Esophagus squamous epithelium (tissue), 5 donors: ENCODE measurements at places on chromosomes 2 and 18.

- no peak for DNase-seq
Observed at GRCh38 chr2:107146181-107146580, 260.2 kb upstream of the ST6GAL2 start.

DNA sequence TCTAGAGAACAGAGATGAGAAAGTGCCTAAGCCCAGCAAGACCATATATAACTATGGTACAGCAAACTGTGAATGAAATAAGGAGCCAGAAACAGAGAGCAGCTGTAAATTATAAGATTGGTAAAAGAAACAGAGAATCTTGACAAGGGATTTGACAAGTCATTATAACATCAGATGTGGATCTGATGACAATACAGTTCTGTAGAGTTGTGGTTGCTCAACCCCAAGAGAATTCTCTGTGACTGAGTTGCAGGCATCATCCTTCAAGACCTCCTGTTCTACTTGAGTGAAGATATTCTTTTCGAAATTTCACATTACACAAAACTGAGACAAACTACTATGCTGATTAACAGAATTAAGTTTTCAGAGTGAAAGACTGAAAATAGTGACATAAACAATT lies 343.1 kb upstream of the SLC39A10 start:
- DNase-seq: no peak

- no peak for DNase-seq
Observed at GRCh38 chr18:40437517-40437916, 1517.5 kb upstream of the PIK3C3 start.

GRCh38 chr2:237184192-237184918 lies 98.7 kb downstream of the COPS8 start:
- DNase-seq: no peak

DNA sequence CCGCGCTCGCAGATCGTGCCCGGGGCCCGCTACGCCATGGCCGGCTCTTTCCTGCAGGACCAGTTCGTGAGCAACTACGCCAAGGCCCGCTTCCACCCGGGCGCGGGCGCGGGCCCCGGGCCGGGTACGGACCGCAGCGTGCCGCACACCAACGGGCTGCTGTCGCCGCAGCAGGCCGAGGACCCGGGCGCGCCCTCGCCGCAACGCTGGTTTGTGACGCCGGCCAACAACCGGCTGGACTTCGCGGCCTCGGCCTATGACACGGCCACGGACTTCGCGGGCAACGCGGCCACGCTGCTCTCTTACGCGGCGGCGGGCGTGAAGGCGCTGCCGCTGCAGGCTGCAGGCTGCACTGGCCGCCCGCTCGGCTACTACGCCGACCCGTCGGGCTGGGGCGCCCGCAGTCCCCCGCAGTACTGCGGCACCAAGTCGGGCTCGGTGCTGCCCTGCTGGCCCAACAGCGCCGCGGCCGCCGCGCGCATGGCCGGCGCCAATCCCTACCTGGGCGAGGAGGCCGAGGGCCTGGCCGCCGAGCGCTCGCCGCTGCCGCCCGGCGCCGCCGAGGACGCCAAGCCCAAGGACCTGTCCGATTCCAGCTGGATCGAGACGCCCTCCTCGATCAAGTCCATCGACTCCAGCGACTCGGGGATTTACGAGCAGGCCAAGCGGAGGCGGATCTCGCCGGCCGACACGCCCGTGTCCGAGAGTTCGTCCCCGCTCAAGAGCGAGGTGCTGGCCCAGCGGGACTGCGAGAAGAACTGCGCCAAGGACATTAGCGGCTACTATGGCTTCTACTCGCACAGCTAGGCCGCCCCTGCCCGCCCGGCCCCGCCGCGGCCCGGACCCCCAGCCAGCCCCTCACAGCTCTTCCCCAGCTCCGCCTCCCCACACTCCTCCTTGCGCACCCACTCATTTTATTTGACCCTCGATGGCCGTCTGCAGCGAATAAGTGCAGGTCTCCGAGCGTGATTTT lies 7.6 kb downstream of the TBR1 start:
- no peak for DNase-seq

GRCh38 chr2:213934560-213934959 lies 476.3 kb upstream of the VWC2L start:
- DNase-seq: no peak

- DNase-seq: no peak
Observed at GRCh38 chr18:42914476-42914875, 201.0 kb downstream of the RIT2 start.

- no peak for DNase-seq
Observed at GRCh38 chr2:105487142-105488069, 88.6 kb upstream of the FHL2 start.

DNA sequence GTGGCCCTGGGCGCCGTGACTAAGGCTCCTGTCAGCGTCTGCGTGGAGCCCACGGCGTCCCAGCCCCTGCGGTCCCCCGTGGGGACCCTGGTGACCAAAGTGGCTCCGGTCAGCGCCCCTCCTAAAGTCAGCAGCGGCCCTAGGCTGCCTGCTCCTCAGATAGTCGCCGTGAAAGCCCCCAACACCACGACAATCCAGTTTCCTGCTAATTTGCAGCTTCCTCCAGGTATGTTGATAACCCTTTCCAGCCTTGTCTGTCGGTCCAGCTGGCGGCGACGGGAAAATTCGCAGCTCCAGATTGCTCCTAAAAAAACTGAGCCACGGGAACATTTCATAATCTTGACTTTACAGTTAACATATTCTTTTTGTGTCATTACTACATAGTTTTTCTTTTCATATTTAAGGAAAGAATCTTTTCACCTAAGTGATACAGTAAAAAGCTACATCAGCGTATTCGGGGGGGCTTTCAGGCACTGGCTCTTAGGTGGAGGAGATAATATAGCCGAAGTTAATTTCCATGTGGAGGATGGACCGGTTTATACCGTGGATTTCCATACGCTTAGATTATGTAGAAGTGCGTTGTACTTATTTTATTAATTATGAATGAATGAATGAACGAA lies 916 bp downstream of the TAF4B start:
- DNase-seq: no peak

GRCh38 chr2:60064687-60065389 lies 488.6 kb downstream of the BCL11A start:
- DNase-seq: no peak

- no peak for DNase-seq
Observed at GRCh38 chr2:184372484-184372883, 225.8 kb upstream of the ZNF804A start.

GRCh38 chr2:196431957-196432356 lies 207.6 kb upstream of the CCDC150 start:
- DNase-seq: no peak

DNA sequence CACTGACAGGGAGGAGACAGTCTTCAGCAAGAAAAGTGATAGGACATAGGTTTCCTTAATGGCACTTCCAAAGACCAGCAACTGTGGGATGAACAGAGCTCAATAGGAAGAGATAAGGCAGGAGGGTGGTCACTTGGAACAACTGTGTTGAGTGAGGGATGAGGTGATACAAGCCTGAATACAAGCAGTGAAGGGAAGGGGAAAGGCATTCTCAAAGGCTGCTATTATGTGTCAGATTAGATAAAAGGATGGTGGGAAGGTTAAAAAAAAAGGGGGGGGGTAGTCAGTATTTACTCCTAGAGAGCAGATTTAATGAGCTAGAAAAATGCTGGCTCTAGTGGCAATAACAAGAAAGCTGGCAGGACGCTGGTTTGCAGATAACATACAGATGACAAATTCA lies 25.7 kb downstream of the CCBE1 start:
- no peak for DNase-seq

GRCh38 chr2:121478996-121479745 lies 51.5 kb upstream of the RNU4ATAC start:
- no peak for DNase-seq

- no peak for DNase-seq
Observed at GRCh38 chr2:38268001-38268400, 109.1 kb downstream of the ATL2 start.

DNA sequence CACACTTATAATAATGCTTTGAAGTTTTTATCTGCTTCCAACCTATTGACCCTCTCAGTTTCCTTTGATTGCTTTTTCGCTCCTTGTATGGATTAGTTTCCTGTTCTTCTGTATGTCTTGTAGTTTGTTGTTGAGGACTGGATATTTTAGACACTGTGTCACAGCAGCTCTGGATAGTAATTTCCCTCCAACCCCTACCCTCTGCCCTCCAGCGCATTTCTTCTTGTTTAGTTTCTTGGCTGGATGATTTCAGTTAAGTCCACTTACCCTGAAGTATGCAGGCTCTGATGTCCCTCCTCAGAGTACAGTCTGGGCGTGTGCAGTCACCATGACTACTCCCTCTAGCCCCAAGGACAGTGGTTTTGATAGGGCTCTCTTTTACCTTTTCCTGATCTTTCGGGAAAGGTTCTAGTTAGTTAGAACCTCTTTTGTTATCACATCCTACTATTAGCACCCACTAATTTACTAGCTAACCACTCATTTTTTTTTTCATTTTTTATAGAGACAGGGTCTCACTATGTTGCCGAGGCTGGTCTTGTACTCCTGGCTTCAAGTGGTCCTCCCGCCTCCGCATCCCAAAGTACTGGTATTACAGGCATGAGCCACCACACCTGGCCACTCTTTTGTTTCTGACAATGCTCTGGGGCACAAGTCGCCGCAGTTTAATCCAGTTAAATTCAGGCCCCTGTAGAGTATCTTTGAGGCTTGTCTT lies 16.3 kb upstream of the LYG1 start:
- DNase-seq: no peak

DNA sequence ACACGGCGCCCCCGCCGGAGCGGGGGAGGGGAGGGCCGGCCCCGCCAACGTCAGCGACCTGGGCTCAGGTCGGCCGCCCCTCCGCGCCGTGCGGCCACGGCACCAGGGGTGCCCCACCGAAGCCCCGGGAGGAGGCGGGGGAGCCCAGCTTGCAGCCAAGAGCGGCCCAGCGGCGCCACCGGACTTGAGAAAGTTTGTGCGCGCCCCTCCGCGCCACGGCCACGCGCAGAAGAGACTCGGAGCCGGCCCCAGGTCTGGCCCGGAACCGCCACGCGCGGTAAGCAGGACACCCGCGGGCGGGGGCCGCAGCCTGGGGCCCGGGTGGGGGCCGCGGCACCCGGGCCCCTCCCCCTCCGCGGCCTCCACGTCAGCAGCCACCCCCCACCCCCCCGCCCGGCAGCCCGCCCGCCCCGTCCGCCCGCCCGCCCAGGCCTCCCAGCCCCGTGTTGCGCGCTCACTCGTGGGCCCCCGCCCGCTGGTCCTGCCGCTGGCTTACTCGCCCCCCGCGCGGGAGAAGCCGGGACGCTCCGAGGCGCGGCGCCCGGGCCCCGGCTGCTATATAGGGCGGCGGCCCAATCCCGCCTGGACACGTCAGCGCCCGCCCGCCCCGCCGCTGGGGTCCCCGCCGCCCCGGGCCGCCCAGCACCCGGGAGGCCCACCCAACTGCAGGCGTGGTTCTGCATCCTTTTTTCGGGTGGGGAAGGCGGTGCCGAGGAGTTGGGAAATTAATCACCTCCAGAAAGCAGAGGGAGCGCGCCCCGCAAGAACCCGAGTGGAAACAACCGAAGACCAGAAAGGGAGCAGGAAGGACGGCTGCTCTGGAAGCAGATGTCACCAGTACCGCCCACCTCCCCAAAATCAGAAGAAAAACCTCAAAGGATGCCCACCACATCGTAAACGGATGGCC lies 42.9 kb downstream of the HDLBP start:
- DNase-seq: no peak

DNA sequence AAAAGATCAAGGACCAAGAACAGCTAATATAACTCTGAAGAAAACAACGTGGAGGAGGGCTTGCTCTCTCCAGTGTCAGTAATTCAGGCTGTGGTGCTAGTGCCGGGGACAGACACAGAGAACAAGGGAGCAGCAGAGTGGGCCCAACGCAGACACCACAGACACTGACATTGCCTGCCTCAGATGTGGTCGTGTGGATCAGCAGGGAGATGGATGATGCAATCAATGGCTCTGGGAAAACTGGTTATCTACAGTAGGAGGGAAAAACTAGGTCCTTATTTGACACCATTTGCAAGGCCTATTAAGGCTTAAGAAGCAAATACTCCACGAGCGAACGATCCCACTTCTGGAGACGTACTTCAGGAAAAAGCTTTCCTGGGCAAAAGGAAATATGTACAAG lies 36.1 kb downstream of the HDLBP start:
- DNase-seq: no peak

GRCh38 chr2:15642815-15643500 lies 51.3 kb downstream of the DDX1 start:
- DNase-seq: no peak

DNA sequence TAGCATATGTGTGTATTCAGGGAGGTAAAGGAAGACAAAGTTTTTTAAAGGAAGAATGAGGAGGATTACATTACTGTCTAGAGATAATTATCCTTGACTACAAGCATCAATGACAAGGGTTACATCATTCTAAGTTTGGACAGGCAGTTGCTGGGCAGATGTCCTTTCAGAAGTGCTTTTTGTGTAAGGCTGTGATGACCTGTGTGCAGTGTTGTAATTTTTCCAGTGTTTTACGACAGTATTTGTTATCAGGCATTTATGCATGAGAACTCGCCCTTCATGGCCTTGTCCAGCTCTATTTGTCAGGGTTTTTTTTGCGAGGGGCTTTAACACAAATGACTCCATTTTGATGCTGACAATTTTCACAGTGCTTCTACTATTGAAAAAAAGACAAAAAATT lies 658.3 kb upstream of the NXPH2 start:
- DNase-seq: no peak

DNA sequence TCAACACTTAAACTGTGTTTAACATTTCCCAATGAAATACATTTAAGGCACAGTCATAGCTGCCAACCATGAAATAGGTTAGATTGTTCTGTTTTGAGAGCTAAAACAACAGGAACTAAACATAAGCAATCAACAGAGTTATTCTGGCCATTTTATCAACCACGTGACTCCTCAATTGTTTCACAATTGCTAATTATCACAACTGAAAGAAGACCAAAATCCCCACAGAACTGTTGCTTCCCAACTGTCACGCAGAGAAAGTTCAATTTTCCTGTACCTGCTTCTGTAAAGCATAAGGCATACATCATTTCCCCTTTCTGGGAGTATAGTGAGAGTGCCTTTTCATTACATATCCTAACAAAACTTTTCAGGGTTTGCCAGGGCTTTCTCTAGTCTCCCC lies 248.6 kb downstream of the EPHA4 start:
- no peak for DNase-seq

DNA sequence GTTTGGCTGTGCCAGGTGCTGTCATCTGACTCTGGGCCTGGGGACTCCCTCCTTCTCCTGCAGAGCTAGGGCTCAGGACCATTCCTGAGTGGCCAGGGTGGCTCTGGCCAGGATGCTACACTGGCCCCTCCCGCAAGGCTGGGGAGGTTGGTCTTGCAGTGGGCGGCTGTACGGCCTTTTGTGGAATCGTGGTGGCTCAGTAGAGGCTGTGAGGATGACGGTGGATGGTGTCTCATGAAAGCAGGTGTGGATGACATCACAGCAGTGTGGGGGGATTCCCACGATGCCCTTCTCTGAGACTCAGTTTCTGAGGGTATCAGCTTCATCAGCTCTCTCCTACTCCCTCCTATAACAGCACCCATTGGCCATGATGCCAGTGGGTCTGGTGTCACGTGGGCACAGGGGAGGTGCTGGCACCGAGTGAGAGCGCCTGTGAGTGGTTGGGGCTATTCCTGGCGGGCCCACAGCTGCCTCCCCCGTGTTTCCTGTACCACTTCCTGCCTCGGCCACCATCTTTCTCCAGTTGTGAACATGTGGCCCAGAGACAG lies 144.2 kb upstream of the HDAC4 start:
- no peak for DNase-seq
